ENCODE measurements at places on chromosomes 4 and X. TPM values are rescaled to one million over a fixed set of nuclear protein-coding genes. Genes with fewer than 3 reads are reported as not detected.

The SYN1 gene
- total RNA-seq: 0.29 TPM

The VCX2 gene
- not detected for total RNA-seq

The MID2 gene
- 8.2 TPM for total RNA-seq

The AREG gene
- total RNA-seq: 21.5 TPM

The SERPINA7 gene
- not detected for total RNA-seq

The NXF2B gene
- not detected for total RNA-seq

The ZDHHC15 gene
- not detected for total RNA-seq

The VEGFC gene
- total RNA-seq: 7.8 TPM

The ERAS gene
- total RNA-seq: 0.16 TPM

All from A549 treated with AZD2906 at 1 μM for 4 hours (cell line).